Epithelial cell of proximal tubule (primary cell): ENCODE measurements at places on chromosomes 11 and 22.

- no peak for DNase-seq
Measured at GRCh38 chr11:69797156-69797555, 22.0 kb upstream of the FGF4 start.

DNA sequence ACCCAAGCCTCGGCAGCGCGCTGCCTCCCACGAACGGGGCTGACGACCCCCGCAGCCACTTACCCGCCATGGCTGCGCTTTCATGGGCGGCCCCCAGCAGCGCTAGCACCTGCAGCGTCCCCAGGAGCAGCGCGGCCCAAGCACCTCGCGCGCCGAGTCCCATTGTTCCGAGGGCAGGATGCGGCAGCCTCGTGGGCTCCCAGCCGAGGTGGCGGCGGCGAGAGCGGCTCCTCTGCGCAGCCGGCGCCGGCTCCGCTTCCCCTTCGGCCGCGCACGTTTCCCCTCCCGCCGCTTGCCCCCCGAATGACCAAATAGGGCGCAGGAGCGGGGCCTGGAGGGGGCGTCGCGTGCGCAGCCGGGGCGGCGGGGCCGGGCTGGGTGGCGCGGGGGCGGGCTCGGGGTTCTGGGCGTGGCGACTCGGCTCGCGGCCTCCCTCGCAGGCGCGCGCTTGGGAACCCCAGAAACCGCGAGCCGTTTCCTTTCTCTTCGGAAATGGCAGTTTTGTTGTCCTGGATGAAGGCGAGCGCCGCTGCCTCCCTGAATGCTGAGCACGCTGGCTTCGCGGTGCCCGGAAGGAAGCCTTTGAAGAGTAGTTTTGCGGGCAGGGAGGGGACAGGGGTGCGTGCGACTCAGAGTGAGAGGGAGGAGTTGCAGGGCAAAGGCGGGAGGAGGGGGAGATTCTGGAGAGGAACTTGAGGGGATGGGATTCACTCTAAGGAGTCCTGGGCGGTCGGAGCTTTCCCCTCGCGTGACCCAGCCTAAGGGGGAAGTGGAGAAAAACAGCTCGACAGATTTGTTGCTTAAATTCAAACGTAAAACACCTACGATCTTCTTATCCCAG lies at the start of gene TMEM123:
TSS of gene TMEM123 (minus strand) at position 305 of the 841 bp plus-strand sequence. CDS start at position 163, 142 bp downstream.
- no peak for DNase-seq

- DNase-seq, result no peak
Measured at GRCh38 chr11:19818619-19819018, 106.0 kb downstream of the NAV2 start.

- DNase-seq, result no peak
Measured at GRCh38 chr11:92199991-92200390, 24.6 kb upstream of the FAT3 start.

- peak; percentile 4 for DNase-seq
Measured at GRCh38 chr11:72511393-72512047, 77.2 kb upstream of the CLPB start.

- no peak for DNase-seq
Measured at GRCh38 chr22:48491451-48491941, 1336.2 kb downstream of the BRD1 start.

DNA sequence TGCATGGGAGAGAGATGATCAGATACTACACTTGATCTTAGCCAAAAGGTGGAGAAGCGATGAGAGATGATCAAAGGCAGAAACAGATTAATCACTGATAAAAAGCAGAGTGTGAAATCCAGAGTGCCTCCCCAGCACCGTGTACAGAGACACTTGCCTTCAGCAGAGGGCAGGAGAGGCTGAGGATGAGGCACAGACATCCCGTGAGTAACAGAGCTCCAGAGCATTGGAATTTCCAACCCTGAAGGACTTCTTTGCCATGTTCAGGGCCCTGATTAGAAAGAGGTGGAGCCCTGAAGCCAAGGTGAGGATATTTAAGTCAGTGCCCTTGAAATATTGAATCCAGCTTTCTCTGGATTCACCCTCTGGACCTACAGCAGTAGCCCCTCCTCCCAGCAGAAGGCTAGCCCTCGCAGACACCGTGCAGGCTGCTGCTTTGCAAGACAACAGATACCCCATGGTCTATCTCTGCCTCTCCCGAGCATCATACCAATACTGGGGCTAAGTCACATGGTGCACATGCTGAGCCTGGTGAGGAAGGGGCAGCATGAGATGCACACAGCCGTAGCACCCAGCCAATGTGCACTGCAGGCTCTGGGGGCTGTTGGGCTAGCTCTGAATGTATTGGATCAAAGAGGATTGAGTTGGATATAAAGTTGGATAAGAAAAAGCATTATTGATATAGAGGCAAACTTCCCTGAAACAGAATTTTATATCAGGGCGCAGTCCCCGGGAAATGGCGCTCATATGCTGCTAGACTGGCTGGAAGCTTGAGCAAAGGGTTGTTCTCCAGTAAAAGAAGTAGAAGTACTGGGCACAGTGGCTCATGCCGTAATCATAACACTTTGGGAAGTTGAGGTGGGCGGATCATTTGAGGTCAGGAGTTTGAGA lies 200.3 kb upstream of the B3GAT1 start:
- DNase-seq, result no peak

DNA sequence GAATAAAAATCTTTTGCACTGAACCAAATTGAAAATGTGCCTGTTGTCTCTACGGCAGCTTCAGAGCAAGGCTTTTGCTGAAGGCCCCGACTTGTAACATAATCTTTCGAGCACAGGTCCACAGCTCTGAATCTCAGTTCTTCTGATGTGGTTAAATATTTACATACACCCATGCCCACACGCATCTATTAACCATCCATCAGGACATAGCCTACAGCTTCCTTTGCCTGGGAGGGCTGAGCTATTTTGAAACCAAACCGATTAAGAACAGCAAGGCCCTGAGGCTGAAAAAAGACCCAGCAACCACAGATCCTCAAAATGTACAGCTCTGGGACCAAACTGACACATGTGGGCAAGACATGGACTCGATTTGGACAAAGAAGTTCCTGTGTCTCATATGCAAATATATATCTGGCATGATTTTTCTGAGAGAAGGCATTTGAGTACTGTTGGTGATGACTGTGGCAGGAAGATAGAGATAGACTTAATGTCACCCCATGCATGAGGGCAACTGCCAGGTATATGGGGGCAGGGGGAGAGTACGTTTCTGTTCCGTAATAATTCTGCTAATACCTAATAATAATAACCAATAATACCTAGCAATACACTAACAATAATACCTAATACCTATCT lies 322.7 kb upstream of the PLET1 start:
- DNase-seq, result no peak

GRCh38 chr11:113632981-113633380 lies 73.1 kb downstream of the TMPRSS5 start:
- no peak for DNase-seq
